ENCODE measurements at places on chromosomes 7 and 10.

DNA sequence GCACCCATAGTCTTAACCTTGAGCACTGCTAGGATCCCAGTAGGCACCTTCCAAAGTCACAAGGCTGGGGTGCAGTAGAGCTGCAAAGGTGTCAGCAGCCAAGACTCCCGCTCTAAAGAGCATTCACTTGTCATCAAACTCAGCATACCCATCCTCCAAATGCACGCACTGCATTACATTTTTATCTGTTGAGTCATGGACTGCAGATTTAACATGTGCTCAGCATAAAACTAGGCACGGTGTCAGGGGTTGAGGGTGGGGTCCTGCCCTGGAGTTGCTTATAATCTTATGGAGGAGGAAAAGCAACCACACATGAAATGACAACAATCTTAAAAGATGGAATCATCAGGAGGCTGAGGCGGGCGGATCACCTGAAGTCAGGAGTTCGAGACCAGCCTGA is 102.6 kb downstream of the PARP12 start:
- DNase-seq = no peak

GRCh38 chr10:71251319-71251718 is 38.9 kb downstream of the UNC5B start:
- DNase-seq = no peak

- no peak for DNase-seq
Observed at GRCh38 chr7:20190560-20191390, 26.4 kb downstream of the MACC1 start.

- DNase-seq = no peak
Observed at GRCh38 chr10:32171204-32171603, 115.0 kb upstream of the KIF5B start.

DNA sequence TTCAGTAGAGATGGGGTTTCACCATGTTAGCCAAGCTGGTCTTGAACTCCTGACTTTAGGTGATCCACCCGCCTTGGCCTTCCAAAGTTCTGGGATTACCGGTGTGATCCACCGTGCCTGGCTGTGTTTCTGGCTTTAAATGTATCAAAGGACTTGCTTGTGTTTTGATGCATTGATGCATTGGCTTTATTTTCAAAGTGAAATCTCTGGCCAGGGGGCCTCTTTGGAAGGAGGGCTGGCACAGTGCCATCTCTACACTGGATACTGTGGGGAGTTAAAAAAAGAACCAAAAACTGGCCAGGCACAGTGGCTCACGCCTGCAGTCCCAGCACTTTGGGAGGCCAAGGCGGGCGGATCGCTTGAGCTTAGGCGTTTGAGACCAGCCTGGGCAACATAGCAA is 16.0 kb downstream of the MNX1 start:
- DNase-seq = no peak

All from NCI-H524 (cell line).